ENCODE measurements at places on chromosomes 6 and 20. TPM values are rescaled to one million over a fixed set of nuclear protein-coding genes. Genes with fewer than 3 reads are reported as not detected.

The DEF6 gene
- total RNA-seq = 21.5 TPM

The MCCD1 gene
- not detected for total RNA-seq

The KCNK5 gene
- 10.9 TPM for total RNA-seq

The CCDC170 gene
- total RNA-seq = 5.4 TPM

The LAMA2 gene
- 49.6 TPM for total RNA-seq

The IYD gene
- 1.9 TPM for total RNA-seq

The ZSWIM1 gene
- total RNA-seq = 9.6 TPM

The SNAP91 gene
- not detected for total RNA-seq

The RUNX2 gene
- total RNA-seq = 3.7 TPM

The NRSN1 gene
- not detected for total RNA-seq

The PDYN gene
- not detected for total RNA-seq

GRCh38 chr6:71187141-71187540 is 101.5 kb upstream of the OGFRL1 start:
- DNase-seq = no peak

DNA sequence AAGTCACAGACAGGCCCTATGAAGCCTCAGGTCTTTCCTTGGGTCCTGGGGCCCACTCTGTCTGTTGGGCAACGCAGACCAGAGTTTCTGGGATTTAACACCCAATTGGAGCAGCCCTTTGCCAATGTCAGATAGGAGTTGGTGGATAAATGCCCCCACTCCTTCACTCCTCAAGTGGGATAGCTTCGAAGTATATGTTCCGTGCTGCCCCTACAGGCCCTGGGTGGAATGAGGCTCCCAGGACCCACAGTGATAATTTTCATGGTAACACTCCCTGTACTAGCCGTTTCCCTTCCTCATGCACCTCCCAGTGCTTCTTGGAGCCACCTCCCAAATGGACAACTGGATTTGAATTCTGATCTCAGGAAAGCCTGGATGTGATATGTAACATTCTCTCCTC is 145.4 kb downstream of the FOXA2 start:
- DNase-seq = no peak

DNA sequence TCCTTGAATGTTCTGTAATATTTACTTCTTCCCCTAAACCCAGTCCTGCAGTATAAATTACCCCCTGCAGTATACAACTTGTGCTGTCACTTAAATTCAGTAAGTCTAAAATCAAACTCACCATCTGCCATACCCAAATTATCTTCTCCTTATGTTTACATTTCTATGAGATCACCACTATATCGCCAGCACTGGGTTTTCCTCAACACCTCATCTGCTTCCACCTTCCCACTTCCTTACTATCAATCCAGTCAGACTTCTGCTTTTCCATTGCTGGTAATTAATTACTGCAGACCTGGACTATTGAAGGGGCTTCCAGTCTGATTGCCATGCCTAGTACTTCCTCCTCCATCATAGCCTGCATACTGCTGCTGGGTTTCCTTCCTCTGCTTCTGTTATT is 15.2 kb downstream of the EFHC1 start:
- DNase-seq = no peak

GRCh38 chr20:9686866-9687265 is 152.0 kb downstream of the PAK5 start:
- no peak for DNase-seq

DNA sequence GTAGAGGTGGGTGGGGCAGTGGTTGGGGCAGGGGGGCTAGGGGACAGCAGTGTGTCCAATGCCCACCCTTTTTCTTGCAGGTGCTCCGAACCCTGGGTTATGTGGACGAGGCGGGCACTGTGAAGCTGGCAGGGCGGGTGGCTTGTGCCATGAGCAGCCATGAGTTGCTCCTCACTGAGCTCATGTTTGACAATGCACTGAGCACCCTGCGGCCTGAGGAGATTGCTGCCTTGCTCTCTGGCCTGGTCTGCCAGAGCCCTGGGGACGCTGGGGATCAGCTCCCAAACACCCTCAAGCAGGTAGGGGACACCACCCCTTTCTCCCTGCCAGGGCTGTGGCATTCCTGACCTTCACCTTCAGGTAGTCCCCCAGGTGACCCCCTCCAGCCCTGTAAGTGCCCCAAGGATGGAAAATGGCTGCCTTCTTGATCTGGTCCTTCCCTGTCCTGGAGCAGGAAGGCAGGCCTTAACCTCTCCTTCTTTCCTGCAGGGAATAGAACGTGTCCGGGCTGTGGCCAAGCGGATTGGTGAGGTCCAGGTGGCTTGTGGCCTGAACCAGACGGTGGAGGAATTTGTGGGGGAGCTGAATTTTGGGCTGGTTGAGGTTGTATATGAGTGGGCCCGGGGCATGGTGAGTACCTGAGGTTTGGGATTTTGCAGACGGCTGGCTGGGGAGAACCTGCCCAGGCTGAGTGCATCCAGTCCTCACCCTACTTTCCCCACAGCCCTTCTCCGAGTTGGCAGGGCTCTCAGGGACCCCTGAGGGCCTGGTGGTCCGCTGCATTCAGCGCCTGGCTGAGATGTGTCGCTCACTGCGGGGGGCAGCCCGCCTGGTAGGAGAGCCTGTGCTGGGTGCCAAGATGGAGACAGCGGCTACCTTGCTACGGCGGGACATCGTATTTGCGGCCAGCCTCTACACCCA is 2.9 kb downstream of the DXO start:
- peak; percentile 35 for DNase-seq

- no peak for DNase-seq
Observed at GRCh38 chr6:77228279-77228678, 235.0 kb downstream of the HTR1B start.

GRCh38 chr6:2827142-2827541 is 14.5 kb downstream of the SERPINB1 start:
- DNase-seq = no peak

GRCh38 chr6:11427723-11428245 is 109.8 kb upstream of the TMEM170B start:
- DNase-seq = no peak

GRCh38 chr6:85404564-85405174 is 45.2 kb upstream of the NT5E start:
- no peak for DNase-seq

DNA sequence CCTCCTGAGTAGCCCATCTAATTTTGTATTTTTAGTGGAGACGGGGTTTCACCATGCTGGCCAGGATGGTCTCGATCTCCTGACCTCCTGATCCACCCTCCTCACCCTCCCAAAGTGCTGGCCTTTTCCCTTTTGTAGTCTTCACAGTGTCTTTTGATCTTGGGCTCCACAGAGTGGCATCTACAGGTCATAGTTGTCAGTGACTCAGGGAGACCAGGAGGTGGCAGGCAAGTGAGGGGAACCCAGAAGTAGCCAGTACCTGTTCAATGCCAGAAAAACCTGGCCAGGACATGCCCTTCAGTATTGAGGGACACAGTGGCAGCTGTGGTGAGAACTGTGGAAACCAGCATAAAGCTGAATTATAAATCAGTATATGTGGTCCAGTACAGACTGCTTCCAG is 19.6 kb downstream of the RPP21 start:
- no peak for DNase-seq

GRCh38 chr20:60627751-60628565 is 624.1 kb upstream of the CDH4 start:
- no peak for DNase-seq

DNA sequence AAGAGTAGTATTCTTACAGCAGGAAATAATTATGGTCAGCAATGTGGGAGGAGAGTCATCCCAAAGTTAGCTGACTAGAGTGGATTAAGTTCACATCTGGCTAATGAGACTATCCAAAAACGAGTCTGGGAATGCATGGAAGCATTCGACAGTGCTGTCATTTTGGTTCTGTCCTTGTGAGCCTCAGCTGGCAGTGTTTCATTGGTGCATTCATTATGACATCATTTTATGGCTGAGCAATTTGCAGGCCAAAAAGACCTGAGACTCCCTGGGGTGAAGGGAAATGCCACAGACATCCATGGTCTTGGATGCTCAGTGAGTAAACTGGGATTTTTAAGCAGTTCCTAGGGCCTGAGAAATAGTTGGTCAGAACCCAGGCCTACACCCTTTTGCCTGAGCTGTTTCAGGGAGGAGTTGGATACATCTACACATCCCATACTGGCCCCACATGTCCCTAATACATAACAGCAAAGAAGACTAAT is 196.4 kb upstream of the CCN2 start:
- no peak for DNase-seq

DNA sequence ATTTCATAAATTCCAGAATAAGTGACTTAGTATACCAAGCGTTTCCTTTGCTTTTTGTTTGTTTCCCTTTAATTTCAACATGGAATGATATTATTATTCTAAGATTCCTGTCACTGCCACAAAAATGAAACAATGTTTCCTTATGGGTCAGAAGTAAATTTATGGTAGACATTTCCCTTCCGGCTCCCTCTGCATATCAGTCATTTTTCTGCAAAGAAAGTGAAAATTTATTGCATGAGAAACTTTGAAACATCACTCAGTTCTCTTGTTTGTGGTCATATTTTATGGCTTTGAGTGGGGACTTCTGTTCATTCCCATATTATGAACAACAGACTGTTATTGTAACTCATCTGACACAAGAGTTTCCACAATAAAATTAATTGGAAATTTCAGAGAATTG is 97.8 kb downstream of the NKAIN2 start:
- DNase-seq = no peak

- peak; percentile 51 for DNase-seq
Observed at GRCh38 chr20:9506280-9506821, 8.0 kb upstream of the LAMP5 start.

DNA sequence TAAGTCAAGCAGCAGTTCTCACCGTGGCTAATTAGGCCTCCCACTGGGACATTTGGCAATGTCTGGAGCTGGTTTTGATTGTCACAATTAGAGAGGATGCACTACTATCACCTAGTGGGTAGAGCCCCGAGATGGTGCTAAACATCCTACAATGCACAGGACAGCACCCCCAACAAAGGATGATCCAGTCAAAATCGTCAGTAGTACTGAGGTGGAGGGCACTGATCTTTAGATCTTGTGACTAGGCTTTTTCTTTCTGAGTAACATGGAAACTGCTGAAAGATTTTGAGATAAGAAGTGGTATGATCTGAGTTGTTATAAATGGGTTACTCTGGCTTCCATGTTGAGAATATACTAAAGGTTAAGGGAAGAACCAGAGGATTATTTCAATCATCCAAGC is 12.0 kb downstream of the UBD start:
- no peak for DNase-seq

DNA sequence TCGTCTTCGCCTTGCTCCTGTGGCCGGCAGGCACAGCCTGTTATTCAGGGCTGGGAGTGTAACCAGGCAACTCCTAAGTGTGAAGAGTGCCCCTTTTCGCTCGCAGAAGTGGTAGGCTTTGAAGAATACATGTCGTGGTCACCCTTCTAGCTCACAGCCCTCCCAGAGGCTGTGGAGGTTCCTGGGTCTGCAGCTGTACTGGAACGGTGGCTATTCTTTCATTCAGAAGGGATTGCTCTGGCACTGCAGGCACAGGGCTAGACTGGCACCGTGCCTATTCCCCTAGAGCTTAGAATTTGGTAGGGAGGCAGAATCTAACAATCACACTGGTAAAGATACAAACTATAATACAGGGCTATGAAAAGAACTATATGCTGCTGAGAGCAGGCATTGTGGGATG is 1.1 kb upstream of the SRSF12 start:
- no peak for DNase-seq

DNA sequence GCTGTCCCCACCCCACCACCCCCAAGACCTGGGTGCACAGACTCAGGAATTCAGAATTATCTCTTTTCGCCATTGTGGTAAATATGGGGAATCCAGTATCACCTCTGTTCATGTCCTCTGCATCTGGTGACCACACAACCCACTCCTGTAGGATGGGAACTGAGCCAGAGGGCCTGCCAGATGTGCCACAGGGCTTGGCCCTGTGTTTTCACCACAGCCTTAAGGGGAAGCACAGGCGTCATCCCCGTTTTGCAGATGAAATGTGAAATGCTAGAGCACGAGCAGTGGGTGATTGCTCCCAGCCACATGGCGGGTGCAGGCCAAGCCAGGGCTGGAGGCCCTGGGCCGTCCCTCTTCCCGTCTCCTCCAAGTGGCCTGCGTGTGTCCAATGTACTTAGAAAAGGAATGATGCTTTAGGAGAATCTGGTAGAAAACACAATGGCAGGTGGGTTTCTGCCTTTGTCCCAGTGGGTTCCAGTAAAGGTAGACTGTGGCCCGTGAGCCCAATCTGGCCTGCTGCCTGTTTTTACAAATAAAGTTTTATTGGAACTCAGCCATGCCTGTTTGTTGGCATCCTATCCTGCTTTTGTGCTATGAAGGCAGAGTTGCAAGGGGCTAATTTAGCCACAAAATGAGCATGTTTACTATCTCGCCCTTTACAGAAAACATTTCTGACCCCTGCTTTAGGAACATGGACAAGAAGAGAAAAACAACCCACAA is 309.2 kb downstream of the CDH4 start:
- DNase-seq = no peak

DNA sequence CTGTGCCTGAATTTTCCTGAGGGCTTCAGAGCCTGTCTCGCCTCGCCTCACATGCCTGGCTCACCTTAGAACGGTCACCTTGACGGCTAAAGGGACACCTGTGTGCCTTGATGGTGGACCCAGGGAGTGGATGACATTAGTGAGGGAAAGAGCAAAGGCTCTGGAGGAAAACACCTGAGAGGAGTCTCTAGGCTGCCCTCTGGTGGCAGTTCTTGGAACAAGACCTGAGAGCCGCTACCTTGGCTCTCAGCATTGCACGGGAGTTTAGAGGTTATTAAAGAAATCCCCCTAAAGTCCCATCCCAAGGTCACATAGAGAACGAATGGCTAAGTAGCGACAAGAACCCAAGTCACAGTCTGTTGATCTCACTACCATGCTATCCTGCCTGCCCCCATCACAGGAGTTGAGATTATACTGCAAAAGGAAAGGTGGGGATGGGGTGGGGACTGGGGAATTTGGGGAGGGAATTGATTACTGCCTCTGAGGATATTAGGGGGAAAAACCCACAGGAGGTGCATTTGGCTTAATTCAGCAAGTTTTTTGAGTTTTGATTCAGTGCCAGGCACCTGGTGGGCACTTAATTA is 7.9 kb upstream of the CDSN start:
- DNase-seq = peak; percentile 70

GRCh38 chr20:21219686-21220085 is 83.4 kb upstream of the XRN2 start:
- DNase-seq = no peak

GRCh38 chr6:108432792-108433191 is 127.9 kb upstream of the FOXO3 start:
- no peak for DNase-seq

DNA sequence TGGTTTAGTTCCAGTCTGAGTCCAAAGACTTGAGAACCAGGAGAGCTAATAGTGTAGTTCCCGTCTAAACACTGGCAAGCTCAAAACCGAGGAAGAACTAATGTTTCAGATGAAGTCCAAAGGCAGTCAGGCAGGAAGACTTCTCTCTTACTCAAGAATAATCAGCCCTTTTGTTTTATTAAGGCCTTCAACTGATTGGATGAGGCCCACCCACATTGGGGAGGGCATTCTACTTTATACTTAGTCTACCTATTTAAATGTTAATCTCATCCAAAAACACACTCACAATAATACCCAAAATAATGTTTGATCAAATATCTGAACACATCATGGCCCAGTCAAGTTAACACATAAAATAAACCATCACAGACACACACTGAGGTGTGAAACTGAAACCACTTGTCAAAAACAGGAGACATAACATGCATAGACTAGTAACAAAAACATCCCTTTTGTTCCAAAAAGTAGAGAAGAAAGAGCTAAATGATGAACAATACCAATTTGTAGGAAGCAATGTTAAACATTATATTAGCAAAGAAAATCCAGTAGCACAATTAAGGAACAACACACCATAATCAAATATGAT is 50.2 kb upstream of the SENP6 start:
- DNase-seq = no peak

GRCh38 chr6:18218233-18218632 is 46.1 kb downstream of the DEK start:
- no peak for DNase-seq

- DNase-seq = no peak
Observed at GRCh38 chr6:82263916-82264315, 16.4 kb upstream of the IBTK start.
